ENCODE measurements at places on chromosomes 2 and 18.

GRCh38 chr2:41431756-41432155, 616.1 kb upstream of the PKDCC start:
- DNase-seq = no peak

GRCh38 chr18:29488617-29489016, 1311.7 kb upstream of the CDH2 start:
- no peak for DNase-seq

GRCh38 chr2:66594001-66594400, 159.1 kb downstream of the MEIS1 start:
- DNase-seq = no peak

- no peak for DNase-seq
Observed at GRCh38 chr2:159855143-159855542, 57.1 kb upstream of the CD302 start.

DNA sequence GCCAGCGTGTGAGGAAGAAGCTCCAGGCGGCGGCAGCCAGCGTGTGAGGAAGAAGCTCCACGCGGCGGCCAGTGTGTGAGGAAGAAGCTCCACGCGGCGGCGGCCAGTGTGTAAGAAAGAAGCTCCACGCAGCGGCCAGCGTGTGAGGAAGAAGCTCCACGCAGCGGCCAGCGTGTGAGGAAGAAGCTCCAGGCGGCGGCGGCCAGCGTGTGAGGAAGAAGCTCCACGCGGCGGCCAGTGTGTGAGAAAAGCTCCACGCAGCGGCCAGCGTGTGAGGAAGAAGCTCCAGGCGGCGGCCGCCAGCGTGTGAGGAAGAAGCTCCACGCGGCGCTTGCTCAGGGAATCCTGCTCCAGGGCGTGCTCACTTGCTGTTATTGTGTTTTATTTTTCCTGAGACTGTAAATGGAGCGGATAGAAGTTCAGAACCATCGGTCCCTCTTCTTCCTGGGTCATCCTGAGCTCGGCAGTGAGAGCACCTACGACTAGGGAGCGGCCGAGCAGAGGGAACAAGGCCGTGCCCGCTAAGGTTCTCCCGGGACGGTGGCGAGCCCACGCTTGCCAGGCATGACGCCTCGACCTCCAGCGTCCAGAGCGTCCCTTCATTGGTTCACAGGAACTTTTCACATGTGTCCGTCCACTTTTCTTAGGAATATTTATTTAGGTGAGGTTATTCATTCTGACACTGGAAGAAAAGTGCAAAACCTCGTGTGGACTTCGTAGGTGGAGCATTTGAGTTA, 94.2 kb downstream of the TMEM18 start:
- DNase-seq = no peak

- no peak for DNase-seq
Observed at GRCh38 chr2:197191940-197192322, 118.6 kb downstream of the ANKRD44 start.
